ENCODE measurements at places on chromosomes 6 and 20. TPM values are rescaled to one million over a fixed set of nuclear protein-coding genes. Genes with fewer than 3 reads are reported as not detected.

PXMP4 gene
- 6.9 TPM for total RNA-seq

GPR63 gene
- 0.20 TPM for total RNA-seq

RIMS1 gene
- 2.3 TPM for total RNA-seq

ETV7 gene
- total RNA-seq: 0.59 TPM

STMND1 gene
- not detected for total RNA-seq

NKAIN4 gene
- total RNA-seq: not detected

NFATC2 gene
- total RNA-seq: 0.30 TPM

HRH3 gene
- total RNA-seq: not detected

FAM209B gene
- not detected for total RNA-seq

LY6G6C gene
- total RNA-seq: not detected

BCLAF1 gene
- total RNA-seq: 78.7 TPM

CDC5L gene
- 19.6 TPM for total RNA-seq

SLC44A4 gene
- total RNA-seq: not detected

PLCB4 gene
- total RNA-seq: 6.9 TPM

MYB gene
- total RNA-seq: 0.33 TPM

LAMA4 gene
- 518 TPM for total RNA-seq

C20orf202 gene
- 0.07 TPM for total RNA-seq

FAM83C gene
- not detected for total RNA-seq

All from smooth muscle cell of the pulmonary artery (primary cell).